T-helper 1 cell (primary cell): ENCODE measurements at places on chromosomes 1 and 21.

- DNase-seq, result no peak
Measured at GRCh38 chr1:244052728-244053312, 1.7 kb downstream of the ZBTB18 start.

- DNase-seq, result no peak
Measured at GRCh38 chr1:154557939-154558719, at the start of gene UBE2Q1. Gene UBE2Q1 (minus strand): TSS chr1:154558662. CDS start chr1:154558553, 109 bp downstream.

- DNase-seq, result no peak
Measured at GRCh38 chr21:23455676-23456075, 2151.6 kb downstream of the MRPL39 start.

GRCh38 chr1:39129514-39129913, 75.0 kb upstream of the MACF1 start:
- no peak for DNase-seq

GRCh38 chr1:171590022-171590421, 32.0 kb upstream of the MYOCOS start:
- DNase-seq, result no peak

DNA sequence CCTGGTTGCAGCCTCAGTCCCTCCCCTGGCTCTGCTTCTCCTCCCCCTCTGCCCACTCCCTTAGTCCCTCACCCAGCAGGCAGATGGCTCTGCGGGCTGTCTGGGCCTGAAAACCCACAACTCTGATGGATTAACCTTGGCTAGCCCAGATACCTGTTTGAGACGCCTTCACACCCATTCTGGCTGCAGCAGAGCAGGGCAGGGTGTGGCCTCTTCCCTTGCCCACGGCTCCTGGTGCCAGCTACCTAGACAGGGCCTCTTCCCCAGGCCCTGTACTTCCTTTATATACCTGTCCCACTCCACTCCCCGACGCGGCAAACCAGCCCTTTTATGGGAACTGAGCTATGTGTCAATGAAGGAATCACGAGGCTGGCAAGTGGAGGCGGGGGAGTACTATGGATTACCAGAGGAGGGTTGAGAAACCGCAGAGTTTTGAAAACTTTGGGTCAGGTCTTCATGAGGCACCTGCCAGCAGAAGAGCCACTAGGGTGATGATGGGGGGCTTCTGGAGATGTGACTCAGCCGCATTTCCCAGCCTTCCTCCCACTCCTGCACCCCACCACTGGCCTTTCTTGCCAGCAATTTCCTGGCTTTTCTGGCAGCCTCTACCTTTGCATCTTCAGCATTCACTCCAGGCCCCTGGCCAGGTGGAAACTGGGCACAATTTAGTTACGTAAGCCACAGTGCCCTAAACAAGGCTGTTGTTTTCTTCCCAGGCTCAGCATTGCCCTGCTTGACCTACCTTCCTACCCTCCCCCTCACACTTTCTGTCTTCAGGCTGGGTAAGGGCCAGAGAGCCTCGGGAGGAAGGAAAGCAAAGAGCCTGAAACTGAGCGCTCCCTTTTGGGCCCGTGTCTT, at the start of gene CHI3L1:
Gene CHI3L1, minus strand, starts transcription at position 259 of the 858 bp plus-strand sequence. Its CDS starts 81 bp downstream, at position 178.
- no peak for DNase-seq

DNA sequence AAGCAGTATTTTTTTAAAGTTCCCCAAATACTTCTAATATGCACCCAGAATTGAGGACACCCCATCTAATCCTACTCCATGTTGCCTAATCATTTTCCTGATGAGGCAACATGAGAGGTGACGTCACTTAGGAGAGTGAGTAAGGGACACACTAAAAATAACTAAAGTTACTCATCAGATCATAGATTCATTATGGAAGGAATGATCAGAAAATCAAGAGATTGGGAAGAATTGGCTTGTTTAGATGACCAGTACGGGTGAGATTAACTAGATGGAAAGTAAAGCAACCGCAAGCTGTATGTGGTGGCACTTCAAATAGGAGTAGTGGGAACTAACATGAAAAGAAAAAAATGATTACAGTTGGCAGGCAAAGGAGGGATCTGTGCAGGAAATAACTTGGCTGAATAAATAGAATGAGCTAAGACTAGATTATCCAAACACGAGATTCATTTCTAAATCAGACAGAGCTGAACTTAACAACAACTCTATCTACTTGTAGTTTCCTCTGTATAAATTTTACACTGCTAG, 61.4 kb upstream of the CXADR start:
- DNase-seq, result no peak

- DNase-seq, result no peak
Measured at GRCh38 chr1:77333501-77333900, 51.7 kb downstream of the AK5 start.

- no peak for DNase-seq
Measured at GRCh38 chr1:56551691-56552090, 27.7 kb downstream of the PLPP3 start.

- DNase-seq, result no peak
Measured at GRCh38 chr1:87812871-87813577, 484.3 kb downstream of the LMO4 start.

GRCh38 chr1:154527192-154527591, 25.0 kb upstream of the SHE start:
- no peak for DNase-seq

- no peak for DNase-seq
Measured at GRCh38 chr1:26696119-26696653, 371 bp downstream of the ARID1A start.
